Hypothalamus (tissue), 51 donors: ENCODE measurements at places on chromosomes 16 and 17.
A peak's percentile ranks its signal among the peaks of the same experiment; 100 is the strongest.

GRCh38 chr17:59003860-59004259 is 102.8 kb downstream of the TRIM37 start:
- no peak for DNase-seq

- no peak for DNase-seq
Observed at GRCh38 chr17:17724307-17725010, 43.2 kb downstream of the RAI1 start.

DNA sequence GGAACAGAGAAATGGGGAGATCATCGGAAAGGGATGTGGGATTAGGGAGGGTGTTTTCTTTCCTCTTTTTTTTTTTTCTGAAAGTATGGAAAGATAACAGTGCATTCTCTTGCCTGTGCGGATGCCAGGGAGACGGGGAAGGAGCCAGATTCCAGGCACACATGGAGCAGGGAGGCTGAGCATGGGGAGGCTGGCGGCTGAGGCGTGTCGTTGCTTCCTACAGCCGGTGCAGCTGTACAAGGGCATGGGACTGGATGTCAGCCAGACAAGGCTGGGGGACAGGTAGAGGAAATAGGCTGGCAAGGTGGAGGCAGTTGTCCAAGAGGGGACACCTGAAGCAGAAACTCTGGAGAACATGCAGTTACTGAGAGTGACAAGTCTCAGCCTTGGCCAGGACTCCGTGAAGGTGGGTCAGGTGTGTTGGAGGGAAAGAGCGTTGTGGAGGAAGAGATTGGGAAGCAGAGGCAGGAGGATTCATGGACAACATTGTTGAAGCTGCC is 16.6 kb upstream of the ADORA2B start:
- no peak for DNase-seq

DNA sequence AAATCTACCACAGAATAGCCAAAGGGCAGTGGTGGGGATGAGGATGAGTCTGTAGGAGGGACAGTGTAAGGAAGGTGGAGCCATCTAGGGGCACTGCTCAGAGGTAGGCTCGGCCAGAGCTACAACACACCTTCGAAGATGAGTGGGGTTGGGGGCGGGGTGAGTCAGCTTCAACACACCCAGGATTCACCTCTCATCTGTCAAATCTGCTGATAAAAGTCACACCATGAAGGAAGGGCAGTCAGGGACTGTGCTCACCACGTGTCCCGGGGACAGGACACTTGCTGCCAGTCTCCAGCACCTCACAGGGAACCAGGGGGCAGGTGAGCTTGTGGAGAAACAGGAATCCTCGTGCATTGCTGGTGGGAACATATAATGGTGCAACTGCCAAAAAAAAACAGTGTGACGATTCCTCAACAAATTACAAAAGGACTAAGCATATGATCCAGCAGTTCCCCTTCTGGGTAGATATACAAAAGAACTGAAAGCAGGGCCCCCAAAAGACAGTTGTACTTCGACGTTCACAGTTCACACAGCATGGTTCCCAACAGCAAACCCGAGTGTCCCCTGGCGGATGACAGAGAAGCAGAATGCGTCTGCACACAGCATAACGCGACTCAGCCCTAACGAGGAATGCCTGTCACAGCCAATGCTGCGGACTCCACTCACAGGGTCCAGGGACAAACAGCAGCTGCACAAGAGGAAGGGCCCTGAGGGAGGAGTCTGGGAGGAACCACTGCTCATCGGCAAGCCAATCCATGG is 133.1 kb downstream of the ANKRD11 start:
- DNase-seq: peak; percentile 66

DNA sequence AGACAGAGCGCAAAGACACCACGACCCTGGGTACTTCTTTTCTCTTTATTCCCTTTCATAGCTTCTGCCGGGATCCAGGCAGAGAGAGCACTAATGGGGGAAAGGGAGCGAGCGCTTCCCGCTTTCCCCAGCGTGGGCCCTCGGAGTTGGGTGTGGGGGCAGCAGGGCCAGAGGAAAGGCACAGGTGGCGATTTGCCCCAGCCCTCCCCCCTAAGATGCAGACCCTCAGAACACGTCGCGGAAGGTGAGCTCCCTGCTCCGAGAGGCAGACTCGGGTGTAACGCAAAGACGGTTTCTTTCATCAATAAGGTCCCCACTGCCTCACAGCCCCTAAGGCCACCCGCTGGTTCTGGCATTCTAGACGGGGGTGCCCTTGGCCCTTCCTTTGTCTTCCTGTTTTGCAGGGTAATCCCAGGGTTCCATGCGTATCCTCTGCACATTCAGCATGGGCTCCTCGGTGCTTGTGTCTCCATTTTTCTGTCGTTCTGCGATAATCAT is 570 bp upstream of the NME3 start:
- no peak for DNase-seq

DNA sequence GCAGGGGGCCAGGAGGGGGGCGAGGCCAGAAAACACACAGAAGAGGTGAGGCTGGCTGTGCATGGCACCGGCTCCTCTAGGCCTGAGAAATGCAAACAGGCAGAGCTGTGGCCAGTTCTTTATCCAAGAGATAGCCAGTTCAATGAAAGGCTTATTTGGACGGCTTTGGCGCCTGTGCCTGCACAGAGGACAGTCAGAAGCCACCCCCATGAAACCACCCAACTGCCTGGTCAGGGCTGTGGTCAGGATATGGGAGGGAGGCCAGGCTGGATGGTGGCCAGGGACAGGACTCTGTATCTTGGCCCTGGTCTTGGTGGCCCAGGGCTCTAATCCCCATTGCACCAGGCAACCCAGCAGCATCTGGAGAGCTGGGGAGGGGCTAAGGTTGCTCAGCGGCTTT is 24.5 kb upstream of the GPRC5C start:
- DNase-seq: no peak

DNA sequence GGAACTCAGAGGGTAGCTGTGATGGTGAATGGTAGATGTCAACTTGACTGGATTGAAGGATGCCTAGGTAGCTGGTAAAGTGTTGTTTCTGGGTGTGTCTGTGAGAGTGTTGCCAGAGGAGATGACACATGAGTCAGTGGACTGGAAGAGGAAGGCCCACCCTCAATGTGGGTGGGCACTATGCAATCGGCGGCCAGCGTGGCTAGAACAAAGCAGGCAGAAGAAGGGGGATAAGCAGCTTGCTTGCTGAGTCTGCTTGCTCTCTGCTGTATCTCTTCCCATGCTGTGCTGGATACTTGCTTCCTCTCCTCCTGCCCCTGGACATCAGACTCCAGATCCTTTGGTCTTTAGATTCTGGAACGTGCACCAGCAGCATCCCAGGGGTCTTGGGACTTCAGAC is 128.1 kb downstream of the AIPL1 start:
- DNase-seq: no peak
